ENCODE measurements at places on chromosomes 1 and 21. TPM values are rescaled to one million over a fixed set of nuclear protein-coding genes. Genes with fewer than 3 reads are reported as not detected.

MTARC1 gene
- not detected for total RNA-seq

EFNA3 gene
- total RNA-seq = 0.46 TPM

OPRD1 gene
- not detected for total RNA-seq

CATSPERE gene
- 0.92 TPM for total RNA-seq

PRSS38 gene
- not detected for total RNA-seq

OR2AK2 gene
- total RNA-seq = 0.69 TPM

AMY1A gene
- total RNA-seq = not detected

DEGS1 gene
- total RNA-seq = 54.7 TPM

LAMB3 gene
- total RNA-seq = not detected

PROX1 gene
- total RNA-seq = not detected

S100A7 gene
- not detected for total RNA-seq

KCNA2 gene
- 0.39 TPM for total RNA-seq

PIK3CD gene
- total RNA-seq = 200 TPM

TIAM1 gene
- total RNA-seq = 8.0 TPM

RNF223 gene
- not detected for total RNA-seq

VPS45 gene
- total RNA-seq = 6.9 TPM

GPR137B gene
- total RNA-seq = 15.3 TPM

HSD3B1 gene
- total RNA-seq = not detected

MIS18A gene
- total RNA-seq = 3.7 TPM

OR2T33 gene
- not detected for total RNA-seq

ANXA9 gene
- total RNA-seq = not detected

CFHR2 gene
- total RNA-seq = not detected

NR1I3 gene
- total RNA-seq = not detected

VASH2 gene
- not detected for total RNA-seq

GON4L gene
- 78.5 TPM for total RNA-seq

KCNJ15 gene
- total RNA-seq = not detected

HSPA6 gene
- total RNA-seq = 0.17 TPM

EDARADD gene
- 1.5 TPM for total RNA-seq

C1orf105 gene
- not detected for total RNA-seq

AGBL4 gene
- not detected for total RNA-seq

CNIH3 gene
- total RNA-seq = 1.6 TPM

SYDE2 gene
- 6.4 TPM for total RNA-seq

RNU1-4 gene
- 3,774 TPM for total RNA-seq

DONSON gene
- total RNA-seq = 11.0 TPM

TAS1R1 gene
- total RNA-seq = not detected

CLCA4 gene
- not detected for total RNA-seq

LAMC2 gene
- not detected for total RNA-seq

TFF2 gene
- not detected for total RNA-seq

ATP1A2 gene
- total RNA-seq = not detected

PLA2G2D gene
- not detected for total RNA-seq

LHX4 gene
- total RNA-seq = not detected

TCEANC2 gene
- 1.8 TPM for total RNA-seq

NPPB gene
- total RNA-seq = not detected

CLCA2 gene
- not detected for total RNA-seq

CHIA gene
- not detected for total RNA-seq

Measured in CD8-positive, alpha-beta T cell (primary cell).